Activated CD4-positive, alpha-beta T cell treated with anti-CD3 and anti-CD28 coated beads, Interleukin-2, Interleukin-4, amounts not matched to agents 100 ng/mL and 50 ng/mL, durations not matched to agents 16 hours and 8 hours (primary cell): ENCODE measurements at places on chromosomes 16 and 17.

DNA sequence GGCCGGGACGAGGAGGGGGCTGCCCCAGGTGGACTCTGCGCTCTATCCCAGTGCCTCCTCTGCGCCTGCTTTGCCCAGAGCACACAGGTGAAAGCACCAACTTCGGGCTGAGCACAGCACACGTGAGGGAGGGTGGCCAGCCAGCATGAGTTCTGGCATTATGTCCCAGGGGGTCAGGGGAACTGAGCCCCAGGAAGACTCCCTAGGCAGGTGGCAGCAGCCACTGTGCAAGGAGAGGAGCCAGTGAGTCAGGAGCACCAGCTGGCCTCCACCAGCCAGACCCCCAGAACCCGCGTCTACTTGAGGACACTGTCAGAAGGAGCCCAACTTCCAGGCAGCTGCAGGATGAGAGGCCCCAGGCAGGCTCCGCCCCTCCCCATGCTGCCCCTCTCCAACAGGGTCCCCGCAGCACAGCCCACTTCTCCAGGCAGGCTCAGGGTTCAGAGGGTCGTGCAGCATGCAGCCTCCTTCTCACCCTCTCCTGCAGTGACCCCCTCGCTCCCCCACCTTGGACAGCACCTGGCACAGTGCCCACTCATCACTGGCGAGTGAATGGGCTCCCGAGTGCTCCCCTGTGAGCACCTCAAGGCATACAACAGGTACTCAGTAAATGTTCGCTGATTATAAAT, 44.2 kb upstream of the RASD1 start:
- no peak for DNase-seq

DNA sequence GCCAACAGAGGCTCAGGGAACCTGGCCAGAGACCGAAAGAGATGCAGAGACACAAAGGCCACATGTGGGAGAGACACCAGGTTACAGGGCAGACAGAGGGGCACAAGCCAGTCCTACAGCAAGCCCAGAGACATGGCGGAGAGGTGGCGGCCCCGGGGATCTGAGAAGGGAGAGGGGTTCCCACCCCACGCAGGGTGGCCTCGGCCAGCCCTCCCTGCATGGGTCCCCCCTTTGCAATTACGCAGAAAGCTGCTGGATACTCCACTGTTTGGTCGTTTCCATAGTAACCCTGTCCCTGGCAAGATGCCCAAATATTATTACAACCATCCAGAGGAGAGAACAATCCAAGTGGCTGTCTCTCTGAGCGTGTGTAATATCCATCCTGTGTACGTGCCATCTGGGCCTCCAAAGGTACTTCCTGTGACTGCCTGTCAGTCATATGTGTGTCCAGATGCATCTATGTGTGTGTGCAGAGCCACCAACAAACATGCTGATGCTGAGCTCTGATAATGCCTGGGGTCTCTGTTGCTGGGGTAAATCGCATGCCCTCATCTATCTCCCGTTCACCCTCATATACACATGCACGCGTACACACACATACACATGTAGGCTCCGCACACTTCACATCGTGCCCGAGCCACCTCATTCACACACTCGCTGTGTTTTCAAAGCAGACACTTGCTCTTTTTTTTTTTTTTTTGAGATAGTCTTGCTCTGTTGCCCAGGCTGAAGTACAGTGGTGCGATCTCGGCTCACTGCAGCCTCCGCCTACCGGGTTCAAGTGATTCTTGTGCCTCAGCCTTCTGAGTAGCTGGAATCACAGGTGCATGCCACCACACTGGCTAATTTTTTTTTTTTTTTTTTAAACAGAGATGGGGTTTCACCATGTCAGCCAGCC, 5.5 kb downstream of the PCGF2 start:
- DNase-seq: no peak

- no peak for DNase-seq
These were observed 31.1 kb upstream of the ADORA2B start for GRCh38 chr17:15913826-15914225.

GRCh38 chr16:4790871-4791270, 2.7 kb upstream of the SEPTIN12 start:
- peak; percentile 7 for DNase-seq

GRCh38 chr17:72988451-72988850, 104.0 kb downstream of the SLC39A11 start:
- no peak for DNase-seq

GRCh38 chr17:37025238-37025637, 76.5 kb downstream of the AATF start:
- DNase-seq: no peak

- DNase-seq: no peak
These were observed 85.9 kb downstream of the SNX29 start for GRCh38 chr16:12062343-12063003.

GRCh38 chr17:61396586-61397085, 3.0 kb upstream of the TBX2 start:
- DNase-seq: no peak

DNA sequence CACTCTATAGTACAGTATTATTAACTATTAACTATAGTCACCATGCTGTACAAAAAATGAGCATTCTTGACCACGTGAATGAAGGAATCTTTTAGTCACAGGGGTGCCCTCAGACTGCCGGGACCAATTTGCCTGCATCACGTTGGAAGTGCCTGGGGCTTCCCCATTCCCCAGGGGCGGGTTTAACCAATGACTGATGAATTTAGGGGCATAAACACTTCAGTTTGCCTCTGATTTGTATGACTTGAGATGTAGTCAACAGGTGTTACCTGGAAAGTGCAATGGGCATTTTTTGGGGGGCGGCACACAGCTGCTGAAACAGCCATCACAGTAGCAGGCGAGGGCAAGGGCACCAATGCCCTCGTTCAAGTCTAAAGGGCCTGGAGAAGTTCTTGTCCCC, 8.7 kb upstream of the PYY start:
- DNase-seq: no peak

- no peak for DNase-seq
These were observed 15.6 kb downstream of the ATP6V0A1 start for GRCh38 chr17:42474276-42474675.

DNA sequence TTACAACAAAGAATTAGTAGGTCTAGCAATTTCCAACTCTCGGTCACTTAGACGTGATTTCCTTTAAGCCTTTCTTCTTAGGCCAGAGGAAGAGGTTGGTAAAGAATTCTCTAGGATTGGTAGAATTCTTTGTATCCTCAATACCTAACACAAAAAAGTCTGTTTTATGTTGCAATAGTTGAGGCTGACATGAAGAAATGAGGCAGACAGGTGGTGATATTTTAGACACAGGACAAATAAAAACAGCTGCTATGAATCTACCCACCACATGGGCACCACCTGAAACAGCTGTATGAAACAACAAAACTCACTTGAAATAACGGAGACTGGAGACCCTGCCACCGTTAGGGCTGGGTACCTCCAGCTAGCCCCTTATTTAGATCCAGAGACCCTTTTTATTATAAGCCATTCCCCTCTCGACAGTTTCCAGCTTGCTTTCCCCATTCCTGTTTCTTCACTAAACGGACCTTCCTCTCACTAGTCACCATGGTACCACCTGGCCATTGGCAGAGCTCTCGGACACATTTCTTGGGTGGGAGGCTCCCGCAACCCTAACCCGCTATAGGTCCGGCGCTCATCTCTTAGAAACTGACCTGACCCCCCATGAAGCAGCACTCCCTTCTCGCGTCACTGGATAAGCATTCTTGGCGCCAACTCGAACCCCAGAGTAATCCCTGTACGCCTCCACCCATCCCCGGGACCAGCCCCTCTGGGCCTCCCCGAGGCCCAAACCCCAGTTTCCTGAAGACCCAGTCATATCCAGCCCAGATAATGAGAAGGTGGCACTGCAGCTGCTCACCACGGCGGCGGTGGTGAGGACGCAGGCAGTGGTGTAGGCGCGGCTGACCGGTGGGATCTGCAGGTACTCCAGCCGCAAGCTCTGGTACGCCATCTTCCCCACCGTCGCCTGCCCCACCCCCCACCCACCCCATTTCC, at the start of gene DERL2:
Gene DERL2, minus strand, starts transcription at position 909 of the 936 bp plus-strand sequence. Its CDS starts 17 bp downstream, at position 892.
- no peak for DNase-seq

DNA sequence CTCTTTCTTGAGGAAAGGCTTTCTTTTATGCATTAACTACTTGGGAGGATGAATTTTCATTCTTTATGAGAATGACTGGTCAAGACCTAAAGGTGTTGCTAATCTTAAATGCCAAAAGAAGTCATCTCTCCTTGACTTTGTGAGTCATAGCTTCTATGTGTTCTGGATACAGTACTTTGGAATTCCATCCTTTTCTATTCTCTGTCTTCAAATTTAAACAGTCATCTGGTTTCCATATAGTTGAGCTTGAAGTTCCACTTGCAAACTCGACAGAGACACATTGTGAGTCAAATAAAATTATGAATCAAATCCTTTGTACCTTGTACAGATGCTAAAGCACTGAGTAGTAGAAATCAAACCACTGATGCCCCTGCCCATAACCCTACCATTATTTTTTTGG, 271.9 kb upstream of the PMFBP1 start:
- no peak for DNase-seq

GRCh38 chr17:58228679-58229078, 9.6 kb upstream of the MKS1 start:
- DNase-seq: no peak

DNA sequence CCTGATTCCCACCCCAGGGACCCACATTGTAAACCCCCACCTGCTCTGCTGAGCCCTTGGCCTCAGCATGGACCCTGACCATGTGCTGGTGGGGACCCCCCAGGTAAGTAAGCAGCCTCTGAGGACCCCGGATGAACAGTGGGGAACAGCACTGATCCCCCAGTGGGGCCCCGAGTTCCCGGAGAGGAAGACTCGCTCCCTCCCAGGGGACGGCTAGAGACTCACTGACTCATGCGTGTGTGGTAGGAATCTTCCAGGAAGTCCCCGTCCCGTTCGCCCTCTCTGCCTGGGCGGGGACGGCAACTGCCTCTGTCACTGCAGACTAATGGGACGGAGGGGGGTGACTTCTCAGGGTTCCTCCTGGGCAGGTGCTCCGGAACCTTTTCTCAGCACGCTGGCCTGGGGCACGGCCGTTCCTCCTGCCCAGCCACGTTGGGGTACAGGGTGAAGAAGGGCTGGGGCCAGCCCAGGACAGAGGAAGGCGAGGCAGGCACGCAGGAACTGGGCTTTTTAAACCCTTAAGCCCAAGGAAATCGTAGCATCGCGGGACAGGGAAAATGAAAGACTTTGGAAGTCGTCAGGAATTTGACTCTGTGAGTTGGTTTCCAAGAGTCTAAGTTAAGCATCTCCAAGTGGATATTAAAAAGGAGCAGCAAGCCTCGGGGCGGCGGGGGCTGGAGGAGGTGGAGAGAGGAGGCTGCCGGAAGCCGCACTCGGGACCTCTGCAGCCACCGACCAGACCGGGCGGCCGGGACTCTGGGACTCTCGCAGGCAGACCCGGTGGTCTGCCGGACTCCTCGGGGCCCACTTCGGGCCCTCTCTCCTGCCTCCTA, 178.7 kb downstream of the SEC14L1 start:
- peak; percentile 56 for DNase-seq

DNA sequence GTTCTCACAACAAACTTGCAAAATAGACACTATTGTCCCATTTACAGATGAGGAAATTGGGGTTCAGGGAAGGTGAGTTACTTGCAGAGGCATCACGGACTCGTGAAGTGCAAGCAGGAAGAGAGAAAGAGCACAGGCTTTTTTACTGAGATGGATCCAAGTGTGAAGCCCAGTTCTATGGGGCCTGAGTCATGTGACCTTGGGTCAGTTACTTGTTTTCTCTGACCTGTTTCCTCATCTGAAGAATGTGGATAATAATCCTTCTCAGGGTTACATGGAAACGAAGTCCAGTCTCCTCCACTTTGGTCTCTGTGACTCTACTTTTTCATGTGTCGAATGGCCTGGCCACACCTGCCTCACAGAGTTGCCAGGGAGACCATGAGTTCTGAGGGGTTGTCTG, 134.4 kb downstream of the SPACA3 start:
- no peak for DNase-seq

GRCh38 chr16:36336-36984, 16.9 kb downstream of the POLR3K start:
- DNase-seq: no peak

DNA sequence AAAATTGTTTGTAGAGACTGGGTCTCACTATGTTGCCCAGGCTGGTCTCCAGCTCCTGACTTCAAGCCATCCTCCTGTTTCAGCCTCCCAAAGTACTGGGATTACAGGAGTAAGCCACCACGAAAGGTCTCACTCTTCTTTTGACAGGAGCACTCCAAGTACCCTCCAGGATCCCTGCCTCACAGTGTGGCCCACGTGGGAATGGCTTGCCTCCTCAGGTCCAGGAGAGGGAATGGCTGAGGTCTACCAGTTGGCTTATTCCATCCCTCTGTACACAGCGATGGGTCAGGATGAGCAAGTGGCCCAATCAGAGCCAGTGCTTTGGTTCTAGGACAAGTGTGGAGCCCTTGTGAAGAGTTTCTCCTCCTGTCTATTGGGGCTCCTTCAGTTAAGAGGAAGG, 73.7 kb upstream of the ZNF423 start:
- DNase-seq: no peak

DNA sequence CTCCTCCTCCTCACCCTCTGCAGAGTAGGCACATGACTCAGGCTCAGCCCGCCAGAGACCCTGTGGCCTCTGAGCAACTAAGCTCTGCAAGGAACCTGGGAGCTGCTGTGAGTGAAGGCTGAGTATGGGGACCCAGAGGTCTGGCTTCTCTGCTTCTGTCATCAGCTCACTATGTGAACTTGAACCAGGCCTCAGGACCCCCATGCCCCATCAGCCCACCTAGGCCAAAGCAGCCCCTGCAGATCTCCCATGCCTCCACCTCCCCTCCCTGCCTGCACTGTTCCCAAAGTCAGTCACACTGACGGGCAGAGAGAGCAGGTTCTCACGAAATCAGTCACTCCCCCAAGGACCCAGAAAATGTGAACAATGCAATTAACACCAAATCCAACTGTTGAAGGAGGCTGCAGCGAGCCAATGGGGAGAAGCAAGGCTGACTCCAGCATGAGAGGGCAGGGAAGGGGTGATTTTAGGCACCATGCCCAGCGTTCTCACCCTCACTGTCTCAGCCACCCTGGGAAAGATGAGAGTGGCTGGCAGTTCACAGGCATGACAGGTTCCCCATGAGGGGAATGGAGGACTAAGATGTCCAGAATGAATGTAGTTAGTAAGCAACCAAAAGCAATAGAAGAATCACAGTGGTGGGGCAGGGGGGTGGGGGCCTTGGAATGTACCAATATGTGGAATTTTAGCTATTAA, 60.6 kb downstream of the BEAN1 start:
- no peak for DNase-seq

- DNase-seq: no peak
These were observed 71.6 kb downstream of the WIPI1 start for GRCh38 chr17:68385490-68386215.

DNA sequence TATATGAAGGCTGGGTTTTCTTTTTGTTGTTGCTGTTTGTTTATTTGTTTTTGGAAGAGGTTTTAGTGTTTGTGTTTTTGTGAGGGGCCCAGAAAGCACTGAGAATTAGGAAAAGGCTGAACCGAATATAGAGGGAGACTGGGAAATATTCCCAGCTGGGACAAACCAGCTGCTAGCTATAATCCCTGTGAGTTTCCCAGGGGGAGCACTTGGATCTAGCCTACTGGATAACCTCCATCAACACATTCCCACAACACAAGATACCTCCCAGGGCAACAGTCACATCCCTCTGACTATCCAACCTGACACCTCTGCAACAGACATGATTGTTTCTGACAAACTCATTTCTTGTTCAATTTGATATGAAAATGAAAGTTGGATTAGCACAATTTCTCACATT, 16.7 kb downstream of the CDH11 start:
- DNase-seq: no peak
